ENCODE measurements at places on chromosomes 5 and 9.

DNA sequence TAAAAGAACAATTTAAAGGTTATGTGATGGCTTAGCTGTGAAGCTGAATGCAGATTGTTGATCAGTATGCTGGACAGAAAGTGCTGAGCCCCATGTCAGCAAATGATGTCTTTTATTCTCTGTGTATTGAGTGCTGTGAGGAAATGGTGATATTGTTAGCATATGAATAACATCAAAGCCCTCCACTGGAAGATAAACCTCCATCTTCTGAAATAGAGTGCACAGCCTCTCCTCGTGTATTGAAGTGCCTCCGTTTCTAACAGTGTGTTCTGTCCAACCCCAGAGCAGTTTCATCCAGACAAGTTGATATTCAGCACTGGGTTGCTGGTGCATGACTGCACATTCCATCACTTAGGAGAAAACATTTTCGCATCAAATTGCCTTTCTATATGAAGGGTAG lies 242.9 kb downstream of the CSNK1G3 start:
- DNase-seq = no peak

DNA sequence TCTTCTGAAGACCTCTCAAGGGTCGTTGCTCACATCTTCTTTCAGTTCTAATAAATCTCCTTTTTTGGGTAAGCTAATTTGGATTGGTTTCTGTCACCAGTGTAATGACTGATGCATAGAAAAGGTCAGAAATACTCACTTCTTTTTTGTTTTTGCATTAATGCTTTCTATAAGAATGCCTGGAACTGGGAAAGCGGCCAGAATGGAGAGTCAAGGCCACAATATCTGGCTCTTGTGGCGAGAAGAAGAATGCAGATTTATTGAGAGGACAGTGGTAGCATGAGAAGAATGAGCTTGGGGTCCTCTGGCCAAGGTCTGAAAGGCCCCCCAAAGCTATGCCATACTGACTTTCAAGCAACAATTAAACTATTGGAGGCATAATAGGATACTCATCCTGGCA lies 88.0 kb upstream of the SLC12A2 start:
- no peak for DNase-seq

GRCh38 chr5:113632996-113633395 lies 119.5 kb downstream of the YTHDC2 start:
- DNase-seq = no peak

GRCh38 chr5:79297661-79298060 lies 61.7 kb downstream of the JMY start:
- DNase-seq = no peak

GRCh38 chr5:1325191-1325741 lies 19.6 kb downstream of the CLPTM1L start:
- DNase-seq = no peak

GRCh38 chr9:76161541-76161940 lies 232.7 kb downstream of the RFK start:
- no peak for DNase-seq

- DNase-seq = no peak
Observed at GRCh38 chr9:87270221-87270847, 227.3 kb upstream of the DAPK1 start.

GRCh38 chr5:154676508-154676907 lies 78.7 kb upstream of the LARP1 start:
- no peak for DNase-seq

DNA sequence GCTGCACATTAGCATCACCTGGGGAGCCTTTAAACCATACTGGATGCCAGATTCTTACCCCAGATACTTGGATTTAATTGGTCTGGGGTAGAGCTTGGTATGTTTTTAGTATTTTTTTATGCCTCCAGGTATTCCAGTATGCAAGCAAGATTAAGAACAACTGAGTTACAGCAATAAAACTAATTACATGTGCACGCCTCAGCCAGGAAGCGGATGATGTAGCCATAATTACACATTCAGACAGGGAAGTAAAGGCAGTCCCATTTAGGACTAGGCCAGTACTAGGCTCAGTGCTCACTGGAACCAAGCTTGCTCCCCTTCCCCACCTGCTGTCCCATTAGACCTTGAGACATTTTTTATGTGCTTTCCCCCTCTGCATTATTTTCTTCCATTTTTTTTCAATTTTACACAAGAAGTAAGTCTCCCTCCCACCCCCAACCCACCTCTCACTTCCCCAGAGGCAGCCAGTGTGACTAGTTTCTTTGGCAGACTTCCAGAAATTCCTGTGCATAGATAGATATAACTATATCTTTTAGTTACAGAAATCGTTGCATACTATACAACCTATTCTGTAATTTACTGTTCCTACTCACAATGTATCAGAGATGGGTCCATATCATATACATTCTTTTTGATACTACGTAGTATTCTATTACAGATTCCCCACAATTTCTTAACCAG lies 7.1 kb upstream of the GNAQ start:
- DNase-seq = no peak

DNA sequence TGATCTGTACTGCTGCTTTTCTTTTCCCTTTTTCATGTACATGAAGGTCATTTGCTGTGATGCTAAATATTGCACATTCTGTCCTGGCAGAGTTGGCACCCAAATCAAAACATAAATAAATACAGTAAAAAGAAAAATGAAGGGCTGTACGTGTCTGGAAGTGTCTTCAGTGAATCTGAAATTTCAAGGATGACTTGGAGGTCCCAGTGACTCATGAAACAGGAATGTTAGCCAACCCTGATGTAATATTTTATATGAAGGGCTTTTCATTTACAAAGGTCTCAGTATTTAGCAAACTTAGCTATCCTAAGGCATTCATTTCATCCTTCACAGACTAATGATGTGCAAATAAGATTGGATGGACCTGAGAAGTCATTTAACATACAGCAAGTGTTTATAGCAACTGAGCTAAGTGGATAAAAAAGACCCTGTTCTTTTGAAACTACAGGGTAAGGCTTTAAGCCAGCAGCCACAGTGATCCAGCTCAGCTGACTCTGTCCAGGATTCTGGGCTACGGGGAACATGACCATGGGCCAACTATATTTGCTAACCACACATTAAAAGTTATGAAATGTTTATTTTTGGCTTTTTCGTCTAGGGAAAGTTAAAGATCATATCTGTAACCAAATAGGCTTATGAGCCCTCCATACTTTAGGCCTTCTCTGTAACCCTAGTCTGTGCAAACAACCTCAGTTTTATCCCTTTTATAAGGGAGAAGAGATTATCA lies 104.0 kb upstream of the DMRTA1 start:
- DNase-seq = no peak

DNA sequence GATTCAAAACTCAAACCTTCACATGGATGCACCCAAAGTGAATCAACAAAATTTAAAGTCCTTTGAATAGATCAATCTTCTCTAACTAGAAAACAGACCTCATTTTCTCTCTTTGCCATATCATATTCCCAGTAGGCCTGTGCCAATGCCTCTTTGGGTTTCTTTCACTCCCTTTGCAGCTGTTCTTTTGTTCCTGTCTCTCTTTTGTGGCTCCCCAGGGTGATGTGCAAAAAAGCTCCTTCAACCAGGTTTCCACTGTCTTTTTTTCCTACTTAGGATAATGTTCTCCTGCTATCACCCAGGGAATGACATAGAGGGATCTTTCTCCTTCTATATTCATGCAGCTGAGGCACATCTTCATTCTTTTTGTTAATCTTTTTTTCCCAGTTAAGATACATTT lies 54.6 kb downstream of the MARCHF3 start:
- DNase-seq = no peak

DNA sequence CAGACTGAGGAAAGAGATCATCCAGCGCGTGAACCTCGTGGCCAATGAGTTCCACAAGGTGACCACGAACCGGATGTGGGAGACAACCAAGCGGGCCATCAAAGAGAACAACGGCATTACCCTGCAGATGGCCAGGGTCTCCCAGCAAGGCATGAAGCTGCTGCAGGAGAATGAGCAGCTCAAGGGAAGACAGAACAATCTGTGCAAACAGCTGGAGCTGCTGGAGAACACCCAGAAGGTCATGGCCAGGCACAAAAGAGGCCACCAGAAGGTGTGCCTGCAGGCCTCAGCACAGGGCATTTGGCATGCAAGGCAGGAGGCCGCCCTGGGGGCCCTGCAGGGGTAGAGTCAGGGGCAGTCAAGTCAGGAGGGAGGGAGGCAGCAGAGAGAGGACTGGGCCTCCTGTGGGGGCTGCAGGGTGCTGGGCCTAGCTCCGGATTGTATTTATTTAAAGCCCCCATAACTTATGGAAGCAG lies 4.2 kb downstream of the PTRH1 start:
- no peak for DNase-seq

DNA sequence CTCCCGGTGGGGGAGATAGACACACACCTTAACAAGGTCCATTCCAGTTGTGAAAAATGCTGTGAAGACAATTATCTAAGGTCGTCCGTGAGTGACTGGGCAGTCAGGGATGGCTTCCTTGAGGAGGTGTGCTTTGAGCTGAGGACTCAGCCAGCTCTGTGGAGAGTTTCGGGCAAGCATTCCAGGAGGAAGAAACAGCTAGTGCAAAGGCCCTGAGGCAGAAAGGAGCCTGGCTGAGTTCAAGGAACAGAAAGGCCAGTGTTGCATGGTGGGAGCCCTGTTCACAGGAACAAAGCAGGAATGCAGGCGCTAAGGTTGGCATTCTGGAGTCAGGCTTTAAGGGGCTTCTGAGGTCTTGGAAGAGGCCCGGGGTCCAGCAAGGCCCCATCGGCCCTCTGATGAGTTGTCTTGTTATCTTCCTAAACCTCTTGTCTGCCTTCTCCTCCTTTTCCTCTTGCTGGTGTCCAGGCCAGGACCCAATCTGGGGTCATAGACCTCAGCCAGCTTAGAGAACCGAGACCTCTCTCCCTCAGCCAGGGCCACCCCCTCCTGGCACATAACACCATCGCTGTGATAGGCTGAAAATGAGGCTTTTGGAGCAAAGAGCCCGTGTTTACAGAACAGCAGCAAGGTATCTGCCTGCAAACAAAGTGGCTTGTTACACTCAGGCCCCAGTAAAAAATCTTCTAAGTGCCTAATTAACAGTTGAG lies 270.2 kb upstream of the MVB12B start:
- no peak for DNase-seq

Measured in stimulated activated CD4-positive, alpha-beta T cell treated with anti-CD3 and anti-CD28 coated beads, TNF-alpha, amount 100 ng/mL, for 4 hours (primary cell).